ENCODE measurements at places on chromosomes 7 and 10.

DNA sequence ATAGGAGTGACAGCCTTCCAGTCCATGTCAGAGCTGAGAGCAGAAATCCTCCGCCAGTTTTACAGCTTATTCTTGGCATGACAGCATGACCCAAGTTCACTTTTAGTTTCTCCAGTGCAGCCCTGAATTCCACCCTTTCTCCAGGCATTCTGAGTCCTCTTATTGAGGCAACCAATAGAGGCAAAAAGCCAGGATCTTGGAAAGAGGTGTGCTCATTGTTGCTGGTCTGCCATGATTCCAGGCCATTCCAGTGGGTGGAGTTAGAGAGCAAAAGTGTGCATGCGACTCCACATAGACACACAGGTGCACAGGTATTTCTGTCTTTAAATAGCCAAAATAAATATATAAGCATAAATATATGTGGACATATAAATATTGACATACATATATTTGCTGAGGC, 224.7 kb upstream of the ADARB2 start:
- DNase-seq = no peak

DNA sequence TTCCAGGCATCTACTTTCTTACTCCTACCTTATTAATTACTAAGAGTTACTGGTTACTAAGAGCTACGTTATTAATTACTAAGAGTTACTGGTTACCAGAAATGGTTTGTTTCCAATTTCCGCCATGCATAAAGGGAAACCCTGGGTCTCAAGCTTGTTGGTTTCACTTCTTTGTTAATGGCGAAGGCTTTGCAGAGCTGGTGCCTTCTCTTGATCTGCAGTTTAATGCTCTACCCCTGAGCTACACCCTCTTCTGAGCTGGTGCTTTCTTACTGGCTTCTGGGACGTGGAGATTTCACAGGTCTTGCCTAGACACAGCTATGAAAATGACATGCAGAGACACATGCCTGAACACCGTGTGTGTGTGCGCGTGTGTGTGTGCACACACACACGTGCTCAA, 560 bp downstream of the CPA4 start:
- no peak for DNase-seq

GRCh38 chr7:151511946-151512345, 7.7 kb downstream of the RHEB start:
- no peak for DNase-seq

- no peak for DNase-seq
Measured at GRCh38 chr7:121546632-121547543, 150.8 kb upstream of the FAM3C start.

DNA sequence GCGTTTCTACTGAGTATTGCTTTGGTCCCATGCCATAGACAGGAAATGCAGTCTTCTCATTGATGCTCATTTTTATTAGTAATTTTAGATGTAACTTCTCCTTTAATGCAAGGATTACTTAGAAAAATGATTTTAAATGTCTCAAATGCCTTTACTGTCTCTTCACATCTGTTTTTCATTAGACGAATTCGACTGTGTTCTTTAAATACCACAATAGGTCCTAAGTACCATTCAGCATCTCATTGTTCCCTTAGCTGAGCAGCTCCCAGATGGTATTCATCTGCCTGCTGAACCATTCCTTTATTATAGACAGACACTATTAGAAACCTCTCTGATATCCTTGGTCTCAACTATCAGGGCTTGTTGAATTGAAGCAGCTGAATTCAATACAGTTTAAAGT, 113.6 kb downstream of the LSMEM1 start:
- no peak for DNase-seq

- no peak for DNase-seq
Measured at GRCh38 chr7:67696878-67697277, 700.2 kb downstream of the TYW1 start.

GRCh38 chr7:73974948-73975926, 52.7 kb upstream of the ELN start:
- no peak for DNase-seq

DNA sequence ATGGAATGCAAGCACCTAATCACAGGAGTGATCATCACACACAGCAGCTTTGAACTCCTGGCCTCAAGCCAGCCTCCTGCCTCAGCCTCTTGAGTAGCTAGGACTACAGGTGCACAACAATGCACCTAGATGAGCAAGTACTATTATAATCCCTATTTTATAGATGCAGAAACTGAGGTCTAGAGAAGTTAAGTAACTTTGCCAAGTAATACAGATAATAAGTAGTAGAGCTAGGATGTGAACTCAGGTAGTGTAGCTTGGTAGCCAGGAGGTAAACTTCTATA, 33.7 kb downstream of the DNAJC12 start:
- no peak for DNase-seq

DNA sequence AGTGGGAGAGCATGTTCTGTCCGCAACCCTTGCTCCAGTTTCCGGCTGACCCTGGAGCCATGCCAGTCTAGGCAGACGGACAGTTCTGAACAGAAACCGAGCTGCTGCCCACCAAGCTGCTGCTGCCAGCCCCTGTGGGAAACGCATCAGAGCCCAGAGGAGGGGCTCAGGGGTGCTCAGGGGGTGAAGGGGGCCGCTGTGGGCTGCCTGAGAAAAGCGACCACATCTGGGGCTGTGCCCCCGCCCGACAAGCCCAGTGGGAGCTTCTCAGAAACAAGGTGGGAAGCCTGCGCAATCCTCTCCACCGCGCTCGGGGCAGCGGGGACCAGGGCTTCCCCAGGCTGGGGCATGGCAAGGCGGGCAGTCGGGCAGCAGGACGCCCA, 38.8 kb upstream of the CFAP46 start:
- no peak for DNase-seq

DNA sequence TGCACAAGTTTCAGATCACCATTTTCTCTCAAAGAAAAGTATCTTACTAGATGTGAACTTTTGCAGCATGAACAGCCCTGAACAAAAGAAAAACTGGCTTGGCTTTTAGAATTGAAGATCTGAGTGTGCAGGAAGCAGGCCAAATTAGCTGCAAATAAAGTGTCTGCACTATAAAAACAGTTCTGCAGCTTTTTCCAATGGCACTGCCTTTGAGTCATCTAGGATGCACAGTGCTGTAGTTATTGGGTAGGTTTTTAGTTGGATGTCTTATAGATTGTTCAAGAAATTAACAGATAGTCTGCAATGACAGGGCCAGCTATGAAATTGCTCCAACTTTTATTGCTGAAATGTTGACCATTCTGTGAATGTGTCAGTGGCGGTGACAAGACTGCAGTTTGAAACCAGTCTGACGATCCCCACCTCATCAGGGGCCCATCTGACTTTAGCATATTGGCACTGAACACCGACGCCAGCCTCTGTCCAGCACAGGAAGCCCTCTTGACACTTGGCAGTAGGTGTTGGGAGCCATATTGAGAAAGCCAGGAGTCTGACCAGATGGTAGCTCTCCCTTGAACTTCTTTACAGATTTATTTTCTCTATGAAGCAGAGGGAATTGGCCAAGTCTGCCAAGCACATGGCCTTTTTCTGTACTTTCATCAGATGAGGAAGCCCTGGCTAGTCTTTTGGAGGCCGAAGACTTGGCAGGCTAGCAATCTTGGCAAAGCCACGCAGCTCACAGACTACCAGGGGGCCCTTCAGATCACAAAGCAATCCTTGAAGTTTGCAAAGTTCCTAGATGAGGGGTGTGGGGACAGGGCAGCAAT, 490.6 kb downstream of the NEBL start:
- no peak for DNase-seq

GRCh38 chr10:108104551-108105156, 940.1 kb upstream of the SORCS1 start:
- no peak for DNase-seq

- no peak for DNase-seq
Measured at GRCh38 chr7:121097577-121097976, 109.1 kb downstream of the CPED1 start.

DNA sequence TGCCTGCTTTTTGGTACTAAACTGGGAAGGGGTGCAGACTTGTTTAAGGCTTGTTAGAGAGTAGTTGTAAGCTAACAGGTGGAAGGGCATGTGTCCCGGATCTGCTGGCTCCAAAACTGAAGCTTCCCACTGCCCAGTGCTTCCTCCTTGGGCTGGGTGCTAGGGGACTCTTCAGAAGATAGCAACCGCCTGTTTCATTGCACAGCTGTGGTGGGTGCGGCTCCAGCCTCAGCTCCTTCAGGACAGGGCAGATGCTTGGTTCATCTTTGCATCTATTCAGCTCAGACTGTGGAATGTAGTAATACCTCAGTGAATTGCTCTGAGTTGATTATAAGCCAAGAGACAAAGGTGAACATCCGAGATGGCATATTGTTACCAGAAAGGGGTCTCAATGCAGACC, 527.1 kb downstream of the TYW1 start:
- DNase-seq = no peak

DNA sequence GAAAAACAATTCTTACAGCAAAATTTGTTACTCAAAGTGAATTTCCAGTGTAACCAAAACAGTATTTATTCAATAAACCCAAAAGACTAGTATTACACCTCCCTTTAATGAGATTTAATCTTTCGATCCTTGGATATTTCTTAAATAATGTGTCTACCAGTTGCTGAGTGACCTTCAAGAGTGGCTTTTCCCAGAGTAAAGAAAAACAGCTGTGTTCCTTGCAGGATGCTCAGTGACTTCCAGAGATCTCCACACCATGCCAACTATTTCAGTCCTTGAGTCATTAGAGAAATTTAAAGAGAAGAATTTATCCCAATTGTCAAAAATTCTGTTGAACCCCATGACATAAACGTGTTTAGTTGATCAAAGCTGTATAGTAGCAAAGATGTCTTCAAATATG, 44.0 kb downstream of the IMMP2L start:
- no peak for DNase-seq

- no peak for DNase-seq
Measured at GRCh38 chr10:71829171-71829570, 21.9 kb downstream of the PSAP start.

- DNase-seq = no peak
Measured at GRCh38 chr7:158910254-158911053, 54.1 kb downstream of the DYNC2I1 start.

DNA sequence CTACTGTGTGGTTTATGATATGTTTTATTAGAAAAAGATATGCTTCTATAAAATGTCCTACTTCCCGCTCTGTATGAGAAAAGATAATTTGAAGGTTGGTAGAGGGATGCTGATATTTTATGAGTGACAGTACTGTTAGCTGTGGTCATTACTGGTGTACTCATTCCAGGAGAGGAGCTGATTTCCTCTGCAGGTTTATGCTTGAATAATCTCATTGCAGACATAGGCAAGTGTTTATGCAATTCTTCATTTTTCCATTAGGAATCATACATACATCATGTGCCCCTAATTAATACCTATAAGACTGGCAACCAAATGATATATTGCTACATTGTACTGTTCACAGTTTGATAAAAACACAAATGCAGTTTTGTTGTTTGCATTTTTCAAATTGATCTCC, 269.4 kb downstream of the MALRD1 start:
- no peak for DNase-seq

GRCh38 chr10:27741173-27742091, 4.2 kb downstream of the MKX start:
- no peak for DNase-seq

DNA sequence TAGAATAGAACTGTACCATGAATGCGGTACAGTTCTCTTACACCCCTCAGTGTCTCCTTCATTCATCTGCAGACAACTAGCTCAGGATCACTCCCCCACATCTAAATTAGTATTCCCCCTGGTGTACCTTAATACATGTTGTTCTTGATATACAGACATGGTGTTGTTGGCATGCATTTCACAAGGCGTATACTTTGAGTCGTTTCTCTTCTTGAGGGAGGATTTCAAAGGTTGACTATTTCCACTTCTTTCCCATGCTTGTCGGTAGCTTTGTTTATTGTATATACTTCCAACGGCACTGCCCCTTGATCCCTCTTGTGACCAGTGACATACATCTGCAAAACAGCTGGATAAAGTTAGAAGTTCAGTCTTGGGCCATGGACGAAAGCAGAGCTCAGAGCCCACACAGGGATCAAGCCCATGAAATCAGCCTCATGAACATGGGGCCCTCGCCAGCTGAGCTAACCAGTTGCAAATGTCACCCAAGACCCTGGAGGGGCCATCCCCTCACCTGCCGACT, 8.6 kb downstream of the CPA4 start:
- DNase-seq = no peak

DNA sequence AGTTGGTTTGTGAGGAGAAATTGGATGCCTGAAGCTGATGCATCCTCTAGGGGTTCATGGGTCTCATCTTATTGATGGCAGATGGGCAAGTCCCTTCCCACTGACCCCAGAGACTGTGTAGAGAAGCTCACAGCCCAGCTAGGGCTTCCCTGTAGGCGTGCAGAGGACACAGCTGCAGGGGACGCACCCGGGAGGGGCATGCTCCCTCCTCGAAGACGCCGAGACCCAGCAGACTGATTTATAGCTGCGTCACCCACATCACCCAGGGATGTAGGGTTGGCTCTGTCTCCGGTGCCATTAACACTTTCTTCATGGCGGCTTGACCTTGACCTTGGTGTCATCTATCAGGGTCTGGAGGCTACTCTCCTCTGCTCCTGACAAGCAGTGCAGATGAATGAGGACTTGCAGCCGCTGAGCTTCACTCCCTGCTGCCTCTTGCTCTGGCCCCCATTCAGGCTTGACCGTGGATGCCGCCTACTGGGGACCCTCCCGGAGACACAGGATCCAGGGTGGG, 549.7 kb downstream of the TCERG1L start:
- DNase-seq = no peak

DNA sequence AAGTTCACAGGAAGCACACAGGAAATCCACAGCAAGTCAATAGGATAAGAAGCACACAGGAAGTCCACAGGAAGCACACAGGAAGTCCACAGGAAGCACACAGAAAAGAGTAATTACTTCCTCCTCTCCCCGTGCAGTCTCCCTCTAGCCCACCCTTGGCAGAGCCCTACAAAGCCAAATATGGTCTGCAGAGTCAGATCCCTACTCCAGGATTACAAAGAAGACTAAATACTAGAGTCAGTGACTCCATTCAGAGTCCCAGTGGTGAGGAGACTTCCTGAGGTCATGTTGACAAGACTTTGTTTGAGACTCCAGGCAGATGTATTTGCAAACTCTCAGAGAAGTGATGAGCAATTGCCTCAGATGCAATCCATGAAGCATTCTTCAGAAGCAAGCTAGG, 398.6 kb upstream of the AUTS2 start:
- DNase-seq = no peak

DNA sequence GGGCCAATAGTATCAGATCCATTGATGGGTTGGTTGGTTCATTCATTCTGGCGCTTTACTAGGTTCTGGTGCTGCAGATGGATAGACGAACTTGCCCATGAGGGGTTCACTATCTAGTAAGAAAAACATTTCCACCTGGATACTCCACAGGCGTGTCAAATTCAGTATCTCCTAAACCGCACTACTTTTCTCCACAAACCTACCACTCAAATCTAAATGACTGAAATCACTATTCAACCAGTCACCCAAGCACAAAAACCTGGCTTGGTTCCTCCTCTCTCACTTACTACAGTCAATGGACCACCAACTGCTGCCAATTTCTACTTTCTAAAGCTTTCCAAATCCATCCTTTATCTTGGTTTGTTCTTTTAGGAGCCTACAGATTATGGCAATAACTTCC, 572 bp downstream of the AGK start:
- no peak for DNase-seq

DNA sequence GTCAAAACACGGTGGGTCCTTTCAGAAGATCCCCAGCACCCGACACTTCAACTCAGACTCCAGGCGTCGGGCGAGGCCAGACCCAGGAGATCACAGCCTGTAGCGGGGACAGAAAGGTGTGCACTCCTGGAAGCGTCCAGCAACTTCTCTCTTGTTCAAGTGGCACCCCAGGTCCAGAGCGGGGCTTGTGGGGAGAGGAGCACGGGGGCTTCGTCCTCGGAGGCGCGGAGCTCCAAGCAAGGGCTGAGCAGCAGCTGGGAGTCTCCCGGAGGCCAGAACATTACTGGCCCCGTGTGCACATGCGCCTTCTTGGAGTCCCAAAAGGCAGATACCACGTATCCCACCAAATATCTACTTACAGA, 54.9 kb downstream of the ZRANB1 start:
- no peak for DNase-seq
